NCI-H1048 (cell line): ENCODE measurements at places on chromosomes 5 and 9.

- DNase-seq = no peak
Measured at GRCh38 chr5:29114331-29114768, 2076.0 kb upstream of the CDH9 start.

- DNase-seq = no peak
Measured at GRCh38 chr9:27460226-27461023, 63.7 kb upstream of the IFNK start.

DNA sequence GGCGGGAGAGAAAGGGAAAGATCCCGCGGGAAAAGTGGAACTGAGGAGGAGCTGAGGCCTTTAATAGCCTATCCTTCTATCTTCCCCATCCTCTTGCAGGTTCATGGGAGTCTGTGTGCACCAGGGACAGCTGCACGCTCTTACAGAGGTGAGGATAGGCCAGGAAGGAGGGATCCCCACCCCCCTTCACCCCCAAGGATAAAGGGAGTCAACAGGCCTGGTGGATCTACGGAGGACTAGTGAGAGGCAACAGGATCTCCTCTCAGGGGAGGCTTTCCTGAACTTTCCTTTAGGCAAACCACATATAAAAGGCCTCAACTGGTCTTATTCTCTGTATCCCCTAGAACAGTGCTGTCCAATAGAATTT, 1.1 kb downstream of the TESK1 start:
- DNase-seq = no peak

DNA sequence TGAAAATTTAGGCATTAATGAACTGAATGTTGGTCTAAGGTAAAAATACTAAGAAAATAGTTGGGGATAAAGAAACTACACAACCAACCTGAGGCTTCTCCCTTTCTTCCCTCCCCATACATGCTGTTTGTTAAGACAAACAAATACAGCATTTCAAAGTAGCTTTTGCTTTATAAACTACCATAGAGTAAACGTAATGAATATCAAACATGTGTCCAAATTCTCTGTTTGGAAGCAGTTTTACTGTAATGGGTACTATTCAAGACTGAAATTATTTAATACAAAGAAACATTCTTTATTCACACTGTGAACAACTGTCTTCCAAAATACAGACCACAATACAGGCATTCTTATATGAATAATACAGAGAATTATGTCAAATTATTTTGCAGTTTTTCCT, 52.0 kb downstream of the SLC44A1 start:
- no peak for DNase-seq

DNA sequence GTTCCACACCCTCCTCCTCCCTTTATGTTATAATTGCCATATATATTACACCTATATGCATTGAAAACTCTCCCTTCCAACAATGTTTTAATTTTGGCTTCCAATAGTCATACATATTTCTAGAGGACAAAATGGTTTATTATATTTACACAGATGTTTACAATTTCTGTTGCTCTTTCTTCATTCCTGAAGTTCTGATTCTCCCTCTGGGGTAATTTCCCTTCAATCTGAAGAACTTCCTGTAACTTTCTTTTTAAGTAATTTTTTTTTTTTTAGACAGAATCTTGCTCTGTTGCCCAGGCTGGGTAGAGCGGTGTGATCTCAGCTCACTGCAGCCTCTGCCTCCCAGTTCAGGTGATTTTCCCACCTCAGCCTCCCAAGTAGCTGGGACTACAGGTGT, 173.0 kb upstream of the MAP1B start:
- no peak for DNase-seq

DNA sequence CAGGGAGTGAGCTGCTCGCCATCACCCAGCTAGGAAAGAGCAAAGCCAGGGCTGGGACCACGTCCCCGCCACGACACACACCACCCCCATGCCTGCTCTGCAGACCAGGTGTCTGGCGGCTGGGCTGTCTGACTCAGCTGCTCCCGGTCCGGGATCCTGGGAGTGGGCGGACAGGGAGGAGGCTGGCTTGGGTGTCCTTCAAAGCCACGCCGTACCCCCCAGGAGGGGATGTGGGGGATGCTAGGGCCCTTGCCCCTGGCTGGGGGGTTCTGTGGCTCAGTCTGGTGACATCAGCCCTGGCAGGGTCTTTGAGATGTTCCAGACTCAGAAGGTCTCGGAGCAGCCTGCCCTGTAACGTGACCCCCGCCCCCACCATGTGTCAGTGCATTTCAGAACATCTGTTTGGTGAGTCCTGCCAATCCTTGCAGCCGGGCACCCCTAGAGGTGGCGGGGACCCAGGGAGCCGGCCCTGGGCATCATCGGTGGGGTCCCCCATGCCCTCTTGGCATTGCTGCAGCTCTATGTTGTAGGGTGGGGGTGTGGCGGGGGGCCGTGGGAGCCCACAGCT, 62.3 kb downstream of the HMCN2 start:
- no peak for DNase-seq

DNA sequence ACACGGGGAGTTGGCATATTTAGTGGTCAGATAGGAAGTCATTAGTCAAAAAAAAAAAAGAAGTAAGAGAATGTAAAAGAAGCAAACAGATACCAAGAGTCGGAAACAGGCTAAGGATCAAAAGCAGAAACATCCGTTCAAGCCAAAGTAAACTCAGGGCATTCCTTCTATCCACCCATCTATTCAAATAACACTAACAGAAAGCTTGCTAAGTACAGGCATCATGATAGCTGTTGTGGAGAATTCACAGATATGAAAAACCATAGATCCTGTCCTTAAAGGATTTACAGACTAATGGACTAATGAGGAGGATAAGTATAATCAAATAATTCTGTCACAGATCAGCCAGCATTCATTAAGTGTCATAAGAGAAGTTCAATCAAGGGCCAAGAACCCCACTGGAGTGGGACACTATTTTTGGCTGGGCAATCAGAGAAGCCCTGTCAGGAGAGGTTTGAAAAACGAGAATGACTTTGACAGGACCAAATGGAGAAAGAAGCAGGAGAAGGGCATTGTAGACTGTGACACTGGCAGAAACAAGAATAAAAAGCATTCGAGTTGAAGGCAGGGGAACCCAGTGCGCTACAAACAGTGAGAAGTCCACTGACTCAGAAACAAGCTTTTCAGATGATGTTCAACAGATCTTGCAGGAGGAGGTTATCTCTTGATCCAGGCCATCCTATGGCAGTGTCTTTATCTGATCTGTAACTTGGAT, 154.2 kb upstream of the TSLP start:
- no peak for DNase-seq

GRCh38 chr5:149863830-149864229, 80.8 kb downstream of the PDE6A start:
- no peak for DNase-seq

GRCh38 chr9:130833031-130833990, 1.7 kb upstream of the ABL1 start:
- DNase-seq = no peak

DNA sequence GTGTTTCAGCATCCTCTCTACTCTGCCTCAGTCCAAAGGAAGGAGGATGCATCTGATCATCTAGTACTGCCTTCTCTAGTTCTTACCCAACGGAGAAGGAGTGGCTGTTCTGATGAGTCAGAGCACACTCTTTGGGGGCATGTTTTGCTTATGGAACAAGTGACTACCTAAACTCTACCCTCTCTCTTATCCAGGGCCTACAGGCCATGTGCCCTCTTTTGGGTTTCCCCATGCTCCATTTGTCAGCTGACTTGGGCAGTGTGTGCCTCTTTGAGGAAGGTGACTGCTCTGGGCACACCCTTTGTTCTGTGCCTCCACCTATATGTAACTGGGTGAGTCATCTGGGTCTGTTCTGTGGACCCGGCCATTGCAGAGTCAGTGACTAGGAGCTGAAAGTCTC, 89.6 kb upstream of the BNC2 start:
- DNase-seq = no peak

DNA sequence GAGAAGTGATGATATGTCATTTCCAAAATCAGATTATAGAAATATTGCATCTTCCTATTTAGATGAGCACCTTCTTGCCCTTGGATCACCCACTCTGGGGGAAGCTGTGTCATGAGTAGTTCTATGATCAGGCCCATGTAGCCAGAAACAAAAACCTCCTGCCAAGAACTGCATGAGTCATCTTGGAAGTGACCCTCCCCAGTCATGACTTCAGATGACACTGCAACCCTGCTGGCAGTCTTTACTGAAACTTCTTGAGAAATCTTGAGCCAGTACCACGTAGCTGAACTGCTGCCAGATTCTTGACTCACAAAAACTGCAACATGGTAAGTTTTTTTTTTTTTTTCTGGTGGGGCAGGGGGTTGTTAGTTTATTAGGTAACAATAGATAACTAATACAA, 439.6 kb upstream of the PTGER4 start:
- DNase-seq = no peak

DNA sequence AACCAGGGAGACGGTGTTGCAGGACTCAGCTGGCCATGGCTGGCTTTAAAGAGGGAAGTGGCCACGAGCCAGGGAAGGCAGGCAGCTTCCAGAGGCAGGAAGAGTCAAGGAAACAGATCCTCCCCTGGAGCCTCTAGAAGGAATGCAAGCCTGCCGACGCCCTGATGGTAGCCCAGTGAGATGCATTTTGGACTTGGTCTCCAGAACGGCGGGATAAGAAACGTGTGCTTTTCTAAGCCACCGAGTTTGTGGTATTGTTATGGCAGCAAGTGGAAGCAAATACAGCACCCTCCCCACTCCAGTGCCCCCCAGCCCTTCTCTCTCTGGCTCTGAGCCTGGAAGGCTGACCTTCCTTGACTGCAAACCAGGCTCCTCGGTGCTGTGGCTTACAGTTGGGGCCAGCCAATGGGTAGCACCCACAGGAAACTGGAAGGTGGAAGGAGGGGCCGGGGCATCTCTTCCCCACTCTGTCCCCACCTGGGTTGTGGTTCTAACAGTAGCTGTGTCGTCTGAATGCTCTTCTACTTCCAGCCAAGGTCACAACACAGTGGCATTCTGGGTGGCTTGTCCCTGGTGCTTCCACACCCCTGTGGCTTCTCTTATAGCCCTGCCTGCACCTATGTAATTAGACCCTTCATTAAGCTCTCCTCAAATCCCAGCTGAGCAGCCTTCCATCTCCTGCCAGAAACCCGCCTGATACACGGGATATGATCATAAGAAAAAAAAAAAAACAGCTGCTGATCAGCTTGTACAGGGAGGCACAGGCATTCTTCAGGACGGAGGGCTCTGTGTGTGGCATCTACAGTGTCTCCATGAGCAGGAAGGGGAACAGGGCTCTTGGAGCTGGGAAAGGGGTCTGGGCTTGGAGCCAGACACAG, 29.9 kb upstream of the UNC5A start:
- no peak for DNase-seq

GRCh38 chr9:98074115-98074990, 17.8 kb downstream of the NANS start:
- DNase-seq = no peak

- no peak for DNase-seq
Measured at GRCh38 chr5:97090944-97091343, 51.5 kb downstream of the LIX1 start.

DNA sequence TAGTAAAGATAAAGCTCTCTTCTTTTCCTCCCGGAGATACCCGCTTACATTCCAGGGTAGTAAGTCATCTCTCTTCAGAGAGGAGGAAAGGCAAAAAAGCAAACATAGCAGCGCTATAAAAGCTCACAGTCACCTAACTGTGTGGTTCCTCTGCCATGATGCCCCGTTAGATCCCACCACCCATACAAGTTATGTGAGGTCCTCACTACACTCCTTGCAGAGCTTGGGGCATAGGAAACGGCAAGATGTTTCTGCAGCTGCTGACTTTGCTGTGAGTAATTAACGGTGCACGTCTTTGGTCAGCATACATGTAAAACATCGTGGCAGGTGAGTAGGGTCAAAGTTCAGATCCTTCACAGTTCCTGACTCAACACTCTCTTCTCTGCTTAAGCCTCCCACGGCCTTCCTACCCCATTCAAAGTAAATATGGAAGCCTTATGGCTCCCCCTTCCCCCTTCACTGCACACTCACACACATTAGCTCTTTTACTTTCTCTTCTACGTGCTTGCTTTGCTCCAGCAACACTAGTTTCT, 218.9 kb downstream of the DIRAS2 start:
- no peak for DNase-seq

DNA sequence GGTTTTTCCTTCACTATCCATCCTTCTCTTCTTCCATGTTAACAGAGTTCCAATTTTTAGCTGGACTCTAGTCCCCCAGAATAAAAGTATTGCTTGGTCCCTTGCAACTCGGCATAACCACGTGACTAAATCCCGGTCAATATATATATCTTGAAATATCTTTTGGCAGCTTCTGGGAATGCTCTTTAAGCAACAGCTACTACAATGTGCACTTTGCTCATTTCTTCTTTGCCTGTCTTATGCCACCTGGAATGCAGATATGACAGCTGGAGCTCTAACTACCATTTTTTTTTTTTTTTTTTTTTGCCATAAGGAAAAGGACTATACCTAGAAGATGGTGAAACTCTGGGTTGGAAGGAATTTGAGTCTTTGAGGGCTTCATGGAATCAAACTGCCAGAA, 82.6 kb downstream of the GCNT4 start:
- no peak for DNase-seq

DNA sequence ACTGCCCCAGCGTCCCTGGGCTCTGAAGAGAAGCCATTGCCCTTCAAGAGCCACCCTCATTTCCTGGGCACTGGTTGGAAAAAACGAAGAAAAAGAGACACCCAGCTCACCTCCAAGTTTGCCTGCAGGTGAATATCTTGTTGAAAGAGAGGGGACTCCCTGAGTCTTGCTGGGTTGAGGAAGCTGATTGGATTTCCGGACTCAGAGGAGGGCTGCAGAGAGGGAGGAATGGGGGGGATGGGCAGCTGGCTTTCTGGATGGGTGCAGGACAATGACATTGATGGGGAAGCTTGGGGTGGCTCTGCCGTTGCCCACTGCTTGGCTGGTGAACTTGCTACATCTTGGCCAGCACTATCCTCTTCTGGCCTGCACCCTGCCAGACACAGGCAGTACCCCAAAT, 31.0 kb upstream of the IER5L start:
- no peak for DNase-seq

DNA sequence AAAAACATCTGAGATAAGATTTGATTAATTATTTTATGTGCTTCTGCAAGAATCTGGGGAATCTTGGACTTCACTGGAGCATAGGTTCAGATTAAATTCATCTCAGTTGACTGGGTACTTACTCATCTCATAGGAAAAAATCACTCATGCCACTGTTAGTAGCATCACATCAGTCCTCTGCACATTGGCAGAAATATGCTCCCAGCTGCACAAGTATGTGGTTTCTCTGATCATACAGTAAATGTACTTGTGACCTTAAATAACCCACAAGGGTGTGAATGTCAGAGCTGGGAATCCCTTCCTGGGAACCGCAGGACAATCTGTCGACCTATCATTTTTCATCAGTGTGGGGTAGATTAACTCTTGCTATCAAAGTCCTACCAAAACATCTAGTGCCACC, 203.7 kb upstream of the SLC24A2 start:
- no peak for DNase-seq
